ENCODE measurements at places on chromosomes 7 and 10.

- DNase-seq: no peak
Observed at GRCh38 chr7:129073738-129074137, 18.8 kb upstream of the TNPO3 start.

- DNase-seq: no peak
Observed at GRCh38 chr10:109929501-109930219, 6.3 kb upstream of the XPNPEP1 start.

GRCh38 chr7:134890246-134891240 is 95.8 kb upstream of the AGBL3 start:
- DNase-seq: no peak

DNA sequence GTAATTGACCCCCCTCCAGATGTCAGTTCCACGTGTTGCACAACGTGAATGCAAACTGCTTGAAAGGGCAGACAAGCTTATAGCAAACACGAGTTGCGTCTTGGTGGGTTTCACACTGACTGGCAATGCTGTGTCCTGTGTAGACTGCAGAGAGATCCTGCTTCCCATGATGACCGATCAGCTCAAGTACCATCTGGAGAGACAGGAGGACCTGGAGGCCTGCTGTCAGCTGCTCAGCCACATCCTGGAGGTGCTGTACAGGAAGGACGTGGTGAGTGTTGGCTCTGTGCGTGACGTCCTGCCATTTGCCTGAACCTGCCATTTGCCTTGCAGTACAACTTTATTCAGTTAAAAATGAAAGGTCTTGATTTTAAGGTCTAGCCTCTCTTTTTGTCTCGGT is 71.1 kb downstream of the INSYN2A start:
- DNase-seq: no peak

GRCh38 chr7:96921231-96921630 is 84.1 kb upstream of the DLX6 start:
- DNase-seq: no peak

GRCh38 chr10:5515948-5516761 is 8.6 kb upstream of the CALML3 start:
- no peak for DNase-seq

DNA sequence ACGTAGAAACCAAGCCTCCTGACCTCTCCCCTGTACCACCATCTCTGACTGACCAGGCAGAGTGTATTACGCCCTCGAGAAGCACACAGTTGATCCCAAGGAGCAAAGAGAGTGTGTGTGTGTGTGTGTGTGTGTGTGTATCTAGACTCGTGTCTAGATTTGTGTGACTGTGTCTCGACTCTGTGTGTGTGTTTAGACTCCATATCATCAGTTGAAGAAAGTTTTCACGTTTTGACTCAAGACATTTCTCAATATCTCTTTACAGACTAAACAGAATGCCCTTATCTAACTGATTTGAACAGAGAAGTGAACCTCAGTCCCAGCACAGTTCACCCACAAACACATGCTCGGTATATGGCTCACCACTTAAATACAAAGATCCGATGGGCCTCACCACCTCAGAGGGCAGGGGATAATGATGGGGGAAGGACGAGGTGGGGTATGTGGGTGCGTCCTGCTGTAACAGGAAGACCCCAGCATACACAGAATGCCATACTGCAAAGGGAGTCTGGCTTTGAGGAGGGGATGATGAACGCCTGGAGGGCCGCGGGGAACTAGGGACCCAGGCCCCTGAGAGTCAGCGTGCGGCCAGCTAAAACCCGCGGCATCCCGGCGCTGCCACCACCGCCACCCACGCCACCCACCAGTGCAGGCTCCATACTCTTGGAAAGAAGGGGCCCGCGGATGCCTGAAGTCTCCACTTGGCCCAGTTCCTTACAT is 780 bp downstream of the ALDH18A1 start:
- no peak for DNase-seq

Measured in BJ (cell line).